NCI-H1105 (cell line): ENCODE measurements at places on chromosomes 1 and 21.
A peak's percentile ranks its signal among the peaks of the same experiment; 100 is the strongest.

DNA sequence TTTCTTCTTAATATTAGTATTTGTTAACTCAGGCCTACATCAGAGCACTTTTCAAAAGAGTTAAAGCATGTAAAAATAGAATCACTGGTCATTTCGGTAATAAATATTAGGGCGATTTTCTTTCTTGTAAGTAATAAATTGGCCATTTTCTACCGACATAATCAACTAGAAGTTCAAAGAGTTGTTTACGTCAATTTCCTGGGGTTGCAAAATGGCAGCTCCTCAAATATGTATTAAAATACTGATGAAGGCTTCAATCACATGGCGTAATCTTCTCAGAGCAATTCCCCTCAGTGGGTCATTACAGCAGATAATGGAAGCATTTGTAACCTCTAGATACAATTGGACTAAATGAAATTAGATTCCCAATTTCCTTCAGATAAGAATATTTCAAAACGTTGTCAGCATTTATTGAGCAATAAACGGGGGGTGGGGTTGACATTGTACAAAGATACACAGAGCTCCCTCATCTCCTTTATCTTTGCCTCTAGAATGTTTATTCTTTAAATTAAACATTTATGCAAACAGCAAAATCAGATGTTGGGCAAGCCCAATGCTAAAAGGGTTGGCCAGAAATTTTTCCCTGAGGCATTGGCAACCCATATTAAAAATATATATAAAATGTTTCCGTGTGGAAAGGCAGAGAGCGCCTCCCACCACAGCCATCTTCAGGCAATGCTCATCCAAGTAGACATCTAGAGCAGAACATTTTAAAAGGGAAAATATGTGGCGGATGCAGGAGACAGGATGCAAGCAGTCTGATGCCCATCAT lies 240.6 kb downstream of the NCAM2 start:
- no peak for DNase-seq

DNA sequence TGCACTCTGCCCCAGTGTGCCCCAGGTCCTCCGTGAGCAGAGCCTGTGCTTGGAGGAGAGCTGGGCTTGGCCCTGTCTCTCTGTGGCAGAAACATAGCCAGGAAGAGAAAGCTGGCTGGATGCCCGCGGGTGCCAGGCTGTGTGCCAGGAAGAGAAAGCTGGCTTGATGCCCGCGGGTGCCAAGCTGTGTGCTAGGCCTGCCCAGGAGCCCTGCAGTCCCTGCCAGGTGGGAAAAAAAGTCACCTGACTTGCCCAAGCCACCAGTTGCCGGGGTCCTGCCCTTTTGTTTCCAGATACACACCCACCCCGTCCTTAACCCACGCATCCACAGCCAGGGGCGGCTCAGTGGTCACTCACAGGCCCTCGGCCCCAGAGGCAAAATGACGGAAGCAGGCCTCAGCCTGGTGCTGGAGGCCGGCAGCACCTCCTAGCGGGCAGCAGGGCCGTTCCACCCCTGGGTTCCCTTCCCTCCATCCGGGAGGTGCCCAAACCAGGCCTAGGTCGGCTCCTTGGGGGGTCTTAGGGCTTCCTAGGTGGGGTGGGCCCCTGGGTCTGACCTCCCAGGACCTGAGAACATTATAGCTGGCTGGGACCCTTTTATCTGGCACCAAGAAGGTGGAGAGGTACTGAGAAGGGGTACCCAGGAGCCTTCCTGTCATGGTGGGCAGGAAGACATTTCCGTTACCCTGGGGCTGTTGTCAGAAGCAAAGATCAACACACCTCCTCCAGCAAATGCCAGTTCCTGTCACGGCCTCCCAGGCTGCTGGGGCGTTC lies 9.1 kb downstream of the ITGB2 start:
- peak; percentile 88 for DNase-seq

- DNase-seq = no peak
Observed at GRCh38 chr1:213250041-213250440, 199.0 kb downstream of the RPS6KC1 start.

DNA sequence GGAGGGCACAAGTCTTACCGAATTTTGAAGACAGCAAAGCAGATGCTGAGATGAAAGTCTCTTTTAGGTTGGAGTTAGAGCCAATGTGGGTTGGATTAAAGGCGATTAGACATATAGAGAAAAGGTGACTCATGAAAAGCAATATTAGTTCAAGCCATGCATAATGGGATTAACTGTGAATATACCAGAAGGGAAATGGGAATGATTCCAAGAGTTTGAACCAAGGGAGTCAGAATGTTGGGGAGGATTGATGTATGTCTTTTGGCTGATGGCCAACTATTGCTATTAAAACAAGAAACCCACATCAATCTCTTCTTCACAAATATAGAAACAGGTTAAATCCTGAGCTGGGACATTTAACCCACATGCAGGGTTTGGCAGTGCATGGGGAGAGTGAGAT lies 1.2 kb downstream of the HMGCS2 start:
- DNase-seq = peak; percentile 13

DNA sequence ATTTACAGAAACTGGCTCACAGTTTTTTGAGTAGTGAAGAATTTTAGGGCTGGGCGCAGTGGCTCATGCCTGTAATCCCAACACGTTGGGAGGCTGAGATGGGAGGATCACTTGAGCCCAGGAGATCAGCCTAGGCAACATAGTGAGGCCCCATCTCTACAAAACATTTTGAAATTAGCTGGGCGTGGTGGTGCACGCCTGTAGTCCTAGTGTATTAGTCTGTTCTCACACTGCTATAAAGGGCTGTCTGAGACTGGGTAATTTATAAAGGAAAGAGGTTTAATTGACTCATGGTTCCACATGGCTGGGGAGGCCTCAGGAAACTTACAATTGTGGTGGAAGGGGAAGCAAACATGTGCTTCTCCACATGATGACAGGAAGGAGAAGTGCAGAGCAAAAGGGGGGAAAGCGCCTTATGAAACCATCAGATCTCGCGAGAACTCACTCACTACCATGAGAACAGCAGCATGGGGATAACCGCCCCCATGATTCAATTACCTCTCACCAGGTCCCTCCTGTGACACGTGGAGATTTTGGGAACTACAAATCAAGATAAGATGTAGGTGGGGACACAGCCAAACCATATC lies 24.4 kb upstream of the DYRK1A start:
- DNase-seq = no peak

DNA sequence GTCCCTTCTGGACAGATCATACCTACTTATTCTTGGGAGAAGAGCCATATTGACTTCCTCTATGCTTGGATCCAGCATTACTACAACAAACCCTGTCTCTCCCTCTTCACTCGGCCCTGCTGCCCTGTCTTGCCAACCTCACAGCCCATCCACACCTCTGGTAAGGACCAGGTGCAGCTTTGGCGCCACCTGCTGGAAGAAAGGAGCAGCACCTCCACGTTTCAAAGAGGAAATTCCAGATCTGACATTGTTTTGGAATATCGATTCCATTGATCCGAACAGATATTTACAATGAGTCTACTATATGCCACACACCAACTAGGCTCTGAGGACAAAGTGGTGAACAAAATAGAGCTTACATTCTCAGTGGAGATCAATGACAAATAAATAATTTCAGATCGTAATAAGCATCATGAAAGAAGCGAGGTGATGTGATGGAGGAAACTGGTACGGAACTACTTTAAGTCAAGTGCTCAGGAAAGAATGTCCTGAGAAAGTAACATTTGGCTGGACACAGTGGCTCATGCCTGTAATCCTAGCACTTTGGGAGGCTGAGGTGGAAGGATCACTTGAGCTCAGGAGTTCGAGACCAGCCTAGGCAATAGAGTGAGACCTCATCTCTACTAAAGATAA lies 18.7 kb downstream of the MFSD2A start:
- DNase-seq = peak; percentile 74

DNA sequence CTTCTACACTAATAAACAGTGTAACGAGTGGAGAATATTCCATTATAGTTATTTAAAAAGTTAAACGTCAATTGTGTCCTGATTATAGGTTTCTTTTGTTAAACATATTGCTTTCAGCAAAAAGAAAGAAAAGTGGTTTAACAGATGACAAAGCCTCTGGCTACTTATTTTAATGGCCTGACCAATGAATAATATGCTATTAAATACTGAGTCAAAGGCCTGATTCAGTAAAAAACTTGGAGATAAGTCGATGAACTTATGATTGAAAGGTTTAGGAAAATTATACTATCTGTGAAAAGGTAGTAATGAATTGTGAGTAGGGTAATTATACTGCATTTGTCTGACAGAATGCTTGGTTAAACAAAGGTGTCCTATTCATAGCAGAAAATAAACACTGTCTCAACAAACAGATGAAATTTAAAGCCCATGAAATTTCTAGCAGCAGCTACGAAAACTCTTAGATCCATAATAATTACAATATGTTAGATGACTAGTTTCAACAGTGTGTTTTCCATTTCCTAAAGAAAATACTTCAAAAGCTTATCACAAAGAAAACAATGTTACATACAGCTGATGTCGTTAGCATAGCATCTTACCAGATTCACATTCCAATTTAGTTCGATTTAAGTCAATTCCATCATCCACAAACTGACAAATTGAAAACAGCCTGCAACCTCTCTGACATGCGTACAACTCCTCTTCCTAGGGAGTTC lies 6.2 kb downstream of the TMEM59 start:
- DNase-seq = no peak

DNA sequence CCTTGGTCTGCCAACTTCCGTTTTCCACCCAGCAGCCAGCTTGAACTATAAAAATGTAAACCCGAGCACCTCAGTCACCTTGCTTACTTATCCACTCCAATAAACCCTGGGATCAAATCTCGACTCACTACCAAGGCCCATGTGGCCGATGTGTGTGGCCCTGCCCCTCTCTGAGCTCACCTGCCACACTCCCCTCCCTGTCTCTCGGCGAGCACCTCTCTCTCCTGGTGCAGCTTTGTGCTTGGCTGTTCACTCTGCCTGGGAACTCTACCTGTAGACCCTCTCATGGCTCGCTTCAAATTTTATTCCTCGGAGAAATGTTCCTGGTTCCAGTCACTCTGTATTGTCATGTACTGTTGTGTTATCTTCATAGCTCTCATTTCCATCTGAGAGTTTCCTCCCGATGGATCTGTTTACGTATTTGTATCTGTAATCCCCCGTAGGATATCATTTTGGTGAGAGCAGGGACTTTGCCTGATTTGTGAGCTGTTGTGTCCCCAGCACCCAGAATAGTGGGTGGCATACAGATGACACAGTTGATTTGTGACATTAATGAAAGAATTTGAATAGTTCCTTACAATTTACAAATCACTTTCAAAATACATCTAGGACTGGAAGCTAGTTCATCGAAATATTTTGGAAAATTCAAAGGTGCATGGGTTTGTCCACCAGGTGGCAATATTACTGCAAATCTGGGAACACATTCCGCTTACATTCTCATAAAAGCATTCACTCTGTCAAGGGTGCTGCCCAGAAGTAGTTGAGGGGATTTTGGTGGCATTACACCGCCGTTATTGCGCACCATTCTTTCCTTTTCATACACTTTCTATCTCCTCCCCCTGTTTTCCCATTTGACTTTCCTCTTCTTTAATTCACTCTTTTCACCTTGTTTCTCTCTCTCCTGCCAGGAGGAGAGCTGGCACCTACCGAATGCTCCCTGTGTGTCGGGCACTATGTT lies 95.3 kb downstream of the ABCA4 start:
- DNase-seq = peak; percentile 41

- no peak for DNase-seq
Observed at GRCh38 chr21:37886726-37887299, 29.4 kb downstream of the KCNJ6 start.

GRCh38 chr1:207026104-207026534 lies 6.4 kb downstream of the C1orf116 start:
- no peak for DNase-seq

- DNase-seq = no peak
Observed at GRCh38 chr21:14541841-14542490, 4.1 kb downstream of the SAMSN1 start.

GRCh38 chr21:18602711-18603110 lies 199.1 kb upstream of the TMPRSS15 start:
- no peak for DNase-seq
